Occipital lobe (tissue), 3 donors: ENCODE measurements at places on chromosomes 16 and 17.

- DNase-seq: peak; percentile 97
Measured at GRCh38 chr16:58499615-58500351, at the start of gene NDRG4. Gene NDRG4, plus strand, starts transcription at chr16:58500143. Its CDS starts 106 bp downstream, at chr16:58500249.

DNA sequence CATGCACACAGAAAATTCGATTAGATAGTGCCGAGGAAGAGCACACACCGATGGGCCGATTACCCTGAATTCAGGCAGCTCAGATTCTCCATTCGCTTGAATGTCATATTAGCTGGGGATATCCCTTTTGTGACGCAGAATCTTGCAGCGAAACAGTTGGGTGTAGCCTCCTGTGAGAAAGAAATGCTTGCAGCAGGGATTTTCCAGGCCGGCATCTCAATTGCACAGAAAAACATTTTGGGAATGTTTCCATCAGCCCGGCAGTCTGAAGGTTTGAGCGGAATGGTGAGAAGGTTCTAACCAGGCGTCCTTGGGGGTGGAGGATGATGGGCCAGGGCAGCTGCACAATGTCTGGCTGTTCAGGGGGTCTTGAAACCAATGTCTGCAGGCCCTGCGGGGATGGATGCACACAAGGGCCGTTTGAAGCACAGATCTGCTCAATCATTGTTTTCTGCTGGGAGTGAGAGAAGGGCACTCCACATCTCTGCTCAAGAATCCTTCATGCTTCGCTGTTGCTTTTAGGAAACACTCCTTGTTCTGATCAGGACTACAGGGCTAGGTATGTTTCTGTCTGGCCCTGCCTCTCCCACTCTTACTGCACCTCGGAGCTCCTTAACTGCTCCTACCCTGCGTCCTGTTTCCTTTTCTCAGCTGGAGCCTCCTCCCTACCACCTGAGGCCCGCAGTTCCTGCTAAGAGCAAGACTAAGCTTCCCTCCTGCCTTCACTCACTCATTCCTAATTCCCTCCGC lies 94.6 kb downstream of the CMIP start:
- DNase-seq: no peak

DNA sequence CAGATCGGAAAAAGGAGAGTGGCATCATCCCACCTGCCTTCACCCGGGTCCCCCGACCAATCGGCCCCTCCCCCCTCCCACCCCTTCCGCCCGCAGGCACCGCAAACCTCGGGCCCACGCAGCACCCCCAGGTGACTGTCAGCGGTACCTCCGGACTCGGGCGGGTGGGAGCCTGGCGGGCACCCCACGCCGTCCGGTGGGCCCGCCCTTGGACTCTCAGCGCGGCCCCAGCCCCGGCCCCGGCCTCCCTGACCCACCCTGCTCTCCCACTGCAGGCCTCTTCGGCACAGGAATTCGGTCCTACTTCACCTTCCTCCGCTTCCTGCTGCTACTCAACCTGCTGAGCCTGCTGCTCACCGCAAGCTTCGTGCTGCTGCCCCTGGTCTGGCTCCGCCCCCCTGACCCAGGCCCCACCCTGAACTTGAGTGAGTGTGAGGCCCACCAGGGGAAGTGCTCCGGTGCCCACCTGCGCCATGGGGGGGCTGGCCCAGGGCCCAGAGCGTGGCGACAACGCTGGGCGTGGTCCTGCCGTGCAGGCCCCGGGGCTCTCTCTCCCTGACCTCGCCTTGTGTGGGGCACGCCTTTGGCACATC lies 1.6 kb downstream of the TMC8 start:
- no peak for DNase-seq

DNA sequence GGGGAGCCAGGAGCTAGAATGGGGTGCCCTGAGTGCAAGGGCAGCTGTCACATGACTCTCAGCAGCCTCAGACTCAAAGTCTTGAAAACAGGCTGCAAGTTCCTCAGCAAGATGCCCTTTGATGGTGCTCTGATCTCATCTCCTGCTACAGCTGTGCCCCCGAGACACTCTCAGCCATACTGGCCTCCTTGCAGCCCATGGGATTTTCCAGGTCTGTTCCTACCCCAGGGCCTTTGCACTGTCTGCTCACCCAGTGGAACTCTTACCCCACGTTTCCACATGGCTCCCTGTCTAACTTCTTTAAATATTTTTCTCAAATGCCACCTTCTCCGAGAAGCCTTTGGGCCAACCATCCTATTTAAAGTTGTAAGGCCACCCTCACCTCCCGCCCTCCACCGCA lies 146.9 kb downstream of the C16orf95 start:
- DNase-seq: no peak

DNA sequence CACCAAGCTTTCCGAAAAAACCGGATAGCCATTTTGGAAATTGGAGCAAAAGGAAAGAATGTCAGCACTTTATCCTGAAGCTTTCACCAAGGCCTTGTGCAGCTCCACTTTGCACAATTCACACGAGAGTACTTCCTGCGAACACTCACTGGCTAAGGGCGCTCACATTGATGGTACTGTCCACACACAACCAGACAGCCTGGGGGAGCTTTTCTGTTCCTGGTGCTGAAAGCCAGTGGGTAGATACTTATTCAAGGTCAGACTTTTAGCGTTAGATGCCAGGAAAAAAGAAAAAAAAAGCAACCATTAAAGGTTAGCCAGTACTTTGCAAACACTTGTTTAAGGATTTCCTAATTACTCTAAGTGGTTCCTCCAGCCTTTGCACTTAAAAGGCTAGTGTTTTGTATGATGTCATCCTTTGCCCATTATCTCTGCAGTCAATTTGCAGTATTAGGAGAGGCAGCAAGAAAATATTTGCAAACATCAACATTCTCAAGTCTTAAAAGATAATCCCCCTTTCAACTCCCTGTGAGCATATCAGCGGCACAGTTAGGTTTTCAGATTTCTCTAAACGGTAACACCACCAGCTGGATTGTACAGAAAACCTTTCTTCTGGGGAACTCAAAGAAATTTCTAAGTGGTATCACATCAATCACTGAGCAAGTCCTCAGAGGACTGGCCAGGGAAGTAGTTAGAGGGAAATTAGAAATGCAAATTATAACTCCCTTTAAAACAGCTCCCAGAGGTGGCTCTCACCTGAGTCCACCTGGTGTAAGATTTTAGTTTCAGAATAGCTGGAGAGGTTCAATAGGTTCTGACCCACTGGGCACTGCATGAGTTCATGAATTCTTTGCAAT lies 243.4 kb upstream of the IRX5 start:
- DNase-seq: no peak

- DNase-seq: peak; percentile 54
Measured at GRCh38 chr17:79741751-79742588, 11.2 kb downstream of the ENPP7 start.

DNA sequence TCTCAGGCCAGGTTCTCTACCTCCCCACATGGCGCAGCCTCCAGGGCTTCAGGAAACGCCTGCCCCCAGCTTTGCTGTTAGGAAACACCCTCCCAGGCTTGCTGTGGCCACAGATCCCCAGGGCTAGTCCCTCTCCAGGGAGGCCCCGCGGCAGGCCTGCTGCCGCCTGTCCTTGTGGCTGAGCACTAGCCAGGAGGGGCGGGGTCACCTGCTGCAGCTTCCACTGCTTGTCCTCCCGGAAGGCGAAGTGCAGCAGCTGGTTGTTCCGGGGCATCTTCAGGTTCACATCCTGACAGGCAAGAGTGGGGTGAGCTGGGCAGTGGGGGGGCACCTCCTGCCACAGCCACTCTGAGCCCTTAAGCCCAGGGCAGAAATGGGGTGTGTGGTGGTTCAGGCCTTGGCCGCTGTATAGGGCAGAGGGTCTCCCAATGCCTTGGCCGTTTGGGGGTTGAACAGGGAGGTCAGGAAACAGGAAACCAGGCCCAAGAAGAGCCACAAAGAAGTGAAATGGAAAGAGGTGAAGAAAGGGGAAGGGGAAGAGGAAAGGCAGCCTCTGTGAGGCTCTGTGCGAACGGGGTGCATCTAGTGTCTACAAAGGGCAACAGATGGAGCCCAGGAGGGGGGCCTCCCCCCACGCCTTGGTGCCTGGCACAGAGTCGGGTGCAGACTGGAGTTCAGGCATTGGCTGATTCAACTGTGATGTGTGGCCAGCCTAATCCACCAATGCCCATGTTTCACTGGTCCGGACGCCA lies 2.0 kb downstream of the ROGDI start:
- peak; percentile 41 for DNase-seq

- DNase-seq: no peak
Measured at GRCh38 chr17:66670206-66670605, 164.7 kb upstream of the CACNG5 start.

DNA sequence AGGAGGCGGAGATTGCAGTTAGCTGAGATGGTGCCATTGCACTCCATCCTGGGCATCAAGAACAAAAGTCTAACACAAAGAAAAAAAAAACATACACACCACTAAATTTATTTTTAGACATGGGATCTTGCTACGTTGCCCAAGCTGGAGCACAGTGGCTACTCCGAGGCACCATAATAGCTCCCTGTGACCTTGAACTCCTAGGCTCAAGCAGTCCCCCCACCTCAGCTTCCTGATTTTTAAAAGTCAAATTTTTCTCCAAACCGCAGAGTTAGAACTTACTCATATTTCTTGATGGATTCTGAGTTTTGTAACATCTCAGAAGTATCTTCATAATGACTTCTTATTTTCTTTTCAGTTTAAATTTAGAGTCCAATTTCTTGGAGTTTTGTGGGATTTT lies 3.4 kb downstream of the CMTM4 start:
- no peak for DNase-seq

DNA sequence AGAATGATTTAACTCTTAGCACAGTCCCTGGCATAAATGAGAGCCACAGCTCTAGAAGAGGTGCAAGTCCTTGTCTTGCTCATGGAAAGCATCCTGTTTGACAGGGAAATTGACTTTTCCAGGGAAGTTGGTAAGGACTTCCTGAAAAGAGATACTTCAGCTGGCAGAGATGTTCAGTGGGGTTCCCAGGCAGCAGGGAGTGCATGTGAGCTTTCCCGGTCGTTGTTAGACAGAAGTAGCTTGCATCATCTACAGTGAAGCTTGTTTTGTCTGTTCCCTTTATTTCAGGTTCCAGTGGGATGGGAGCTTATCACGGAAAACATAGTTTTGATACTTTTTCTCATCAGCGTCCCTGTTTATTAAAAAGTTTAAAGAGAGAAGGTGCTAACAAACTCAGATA lies 22.9 kb downstream of the ALDH3A2 start:
- DNase-seq: no peak

DNA sequence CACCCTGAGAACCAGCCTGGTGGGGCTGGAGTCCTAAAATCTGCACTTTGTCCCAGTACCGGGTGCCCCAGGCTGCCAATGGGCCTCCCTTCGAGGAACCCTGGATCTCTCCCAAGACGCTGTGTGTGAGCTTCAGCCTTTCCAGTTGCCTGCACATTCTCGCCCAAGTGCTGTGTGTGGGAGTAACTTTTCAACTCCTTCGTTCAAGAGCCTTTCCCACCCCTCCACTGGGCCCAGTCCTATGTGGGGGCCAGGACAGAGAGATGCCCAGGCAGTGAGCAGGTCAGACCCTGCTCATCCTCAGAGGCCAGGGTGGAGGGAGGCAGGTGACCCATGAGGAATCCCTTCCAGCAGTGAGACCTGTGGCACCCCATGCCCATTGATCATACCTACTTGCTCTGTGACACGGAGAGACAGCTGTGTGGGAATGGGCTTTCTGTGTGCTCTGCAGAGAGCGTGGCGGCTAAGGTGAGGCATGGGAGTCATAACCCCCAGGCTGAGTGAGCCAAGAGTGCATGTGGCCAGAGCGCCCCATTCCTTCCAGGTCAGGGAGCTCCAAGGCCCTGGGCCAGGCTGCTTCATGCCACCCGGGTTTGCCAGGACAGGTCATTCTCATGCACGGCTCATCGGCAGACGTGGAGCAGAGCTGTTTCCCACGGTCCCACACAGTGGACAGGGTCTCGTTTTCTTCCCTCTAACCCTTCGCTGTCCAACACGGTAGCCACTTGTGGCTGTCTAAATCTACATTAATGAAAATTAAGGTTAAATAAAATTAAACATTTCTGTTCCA lies 154.4 kb downstream of the CLEC16A start:
- DNase-seq: peak; percentile 5

GRCh38 chr16:17998996-17999395 lies 337.5 kb downstream of the NPIPA8 start:
- DNase-seq: no peak

- no peak for DNase-seq
Measured at GRCh38 chr17:9973669-9974447, 68.8 kb upstream of the RCVRN start.

- DNase-seq: no peak
Measured at GRCh38 chr16:10256784-10257641, 74.8 kb upstream of the GRIN2A start.
